ENCODE measurements at places on chromosomes 3 and 15.

GRCh38 chr15:66625974-66626373 is 60.2 kb upstream of the LCTL start:
- DNase-seq = no peak

- no peak for DNase-seq
Observed at GRCh38 chr3:178802259-178802658, 266.0 kb downstream of the KCNMB2 start.

DNA sequence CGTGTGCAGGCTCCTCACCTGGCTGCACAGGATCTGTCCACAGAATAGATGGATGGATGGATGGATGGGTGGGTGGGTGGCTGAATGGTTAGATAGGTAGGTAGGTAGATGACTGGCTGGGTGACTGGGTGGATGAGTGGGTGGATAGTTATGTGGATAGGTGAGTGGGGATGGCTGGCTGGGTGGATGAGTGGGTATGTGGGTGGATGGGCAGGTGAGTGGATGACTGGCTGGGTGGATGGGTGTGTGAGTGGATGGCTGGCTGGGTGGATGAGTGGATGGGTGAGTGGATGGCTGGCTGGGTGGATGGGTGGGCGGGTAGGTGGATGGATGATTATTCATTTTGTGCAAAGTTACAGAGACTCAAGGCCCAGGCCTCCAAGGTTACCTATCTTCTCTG is 172.9 kb upstream of the CTDSPL start:
- no peak for DNase-seq

GRCh38 chr3:133991209-133991608 is 38.5 kb downstream of the SLCO2A1 start:
- no peak for DNase-seq

DNA sequence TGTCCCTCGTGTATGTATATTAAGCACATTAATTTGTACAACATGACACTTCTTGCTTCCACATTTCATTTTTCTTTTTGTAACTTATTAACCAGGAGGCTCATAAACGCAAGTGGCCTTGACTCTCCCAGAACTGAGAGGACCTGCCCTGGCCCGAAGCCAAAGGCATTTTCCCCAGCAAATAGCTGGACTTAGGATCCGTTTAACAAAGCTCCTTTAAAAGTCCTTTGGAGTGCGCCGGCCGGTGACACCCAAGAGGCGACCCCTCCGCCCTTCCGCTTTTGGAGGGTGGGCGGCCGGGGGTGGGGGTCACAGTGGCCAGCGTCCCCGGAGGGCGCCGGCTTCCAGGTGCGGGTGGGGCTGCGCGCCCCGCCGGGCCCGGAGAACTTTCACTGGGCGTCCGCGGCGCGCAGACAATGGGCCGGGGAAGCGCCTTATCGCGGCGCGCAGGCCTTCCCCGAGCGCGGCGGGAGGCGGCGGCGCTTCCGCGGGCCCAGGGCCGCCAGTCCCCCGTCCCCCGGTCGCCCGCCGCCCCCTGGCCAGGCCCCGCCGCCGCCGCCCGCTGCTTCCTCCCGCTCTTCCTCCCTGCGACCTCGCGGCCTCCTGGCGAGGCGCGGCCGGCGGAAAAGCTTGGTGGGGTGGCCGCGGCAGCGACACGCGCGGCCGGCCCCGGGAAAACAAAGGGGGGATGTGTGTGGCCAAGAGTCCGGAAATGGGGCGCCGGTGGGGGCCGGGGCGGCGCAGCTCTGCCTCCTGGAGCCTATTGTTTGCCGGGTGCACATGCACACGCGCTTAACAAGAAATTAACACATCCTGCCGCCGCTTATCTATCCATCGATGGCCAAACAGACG is 613.4 kb downstream of the MCTP2 start:
- DNase-seq = no peak

GRCh38 chr15:101625184-101625583 is 27.0 kb downstream of the TM2D3 start:
- peak; percentile 18 for DNase-seq

DNA sequence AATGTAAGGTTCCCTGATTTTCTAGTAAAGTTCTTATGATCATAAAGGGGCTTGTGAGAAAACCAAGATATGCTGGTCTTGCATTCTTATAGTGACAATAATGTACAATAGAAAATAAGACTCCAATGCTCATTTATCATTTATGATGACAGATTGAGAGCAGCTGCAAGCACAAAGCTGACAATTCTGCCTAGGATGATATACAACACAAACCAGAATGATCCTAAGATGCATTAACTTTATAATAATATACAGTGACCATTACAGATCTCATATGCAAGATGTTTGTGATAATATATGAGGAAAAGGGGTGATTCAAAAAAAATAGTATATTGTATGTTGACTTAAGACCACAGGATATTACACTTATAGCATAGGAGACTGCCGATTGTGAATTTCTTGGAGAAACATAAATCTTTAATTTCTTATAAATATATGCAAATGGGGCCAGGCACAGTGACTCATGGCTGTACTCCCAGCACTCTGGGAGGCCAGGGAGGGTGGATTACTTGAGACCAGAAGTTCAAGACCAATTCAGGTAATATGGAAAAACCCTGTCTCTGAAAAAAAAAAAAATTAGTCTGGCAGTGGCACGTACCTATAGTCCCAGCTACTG is 387.0 kb downstream of the ZBBX start:
- no peak for DNase-seq

DNA sequence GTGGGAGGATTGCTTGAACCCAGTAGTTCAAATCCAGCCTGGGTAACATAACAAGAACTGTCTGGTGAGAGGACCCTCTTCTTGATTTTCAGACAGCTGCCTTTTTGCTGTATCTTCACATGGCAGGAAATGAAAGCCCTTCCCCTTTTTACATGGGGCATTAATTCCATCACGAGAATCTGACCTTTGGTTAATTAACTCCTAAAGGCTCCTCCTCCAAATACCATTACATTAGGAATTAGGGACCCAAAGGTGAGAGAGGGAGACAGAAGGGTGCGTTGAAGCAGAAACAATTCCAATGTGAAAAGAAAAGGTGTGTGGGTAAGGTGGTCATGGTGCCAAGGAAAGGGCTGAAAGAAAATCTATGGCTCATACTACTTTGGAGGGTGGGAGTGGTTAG is 536.2 kb downstream of the MAGI1 start:
- no peak for DNase-seq

DNA sequence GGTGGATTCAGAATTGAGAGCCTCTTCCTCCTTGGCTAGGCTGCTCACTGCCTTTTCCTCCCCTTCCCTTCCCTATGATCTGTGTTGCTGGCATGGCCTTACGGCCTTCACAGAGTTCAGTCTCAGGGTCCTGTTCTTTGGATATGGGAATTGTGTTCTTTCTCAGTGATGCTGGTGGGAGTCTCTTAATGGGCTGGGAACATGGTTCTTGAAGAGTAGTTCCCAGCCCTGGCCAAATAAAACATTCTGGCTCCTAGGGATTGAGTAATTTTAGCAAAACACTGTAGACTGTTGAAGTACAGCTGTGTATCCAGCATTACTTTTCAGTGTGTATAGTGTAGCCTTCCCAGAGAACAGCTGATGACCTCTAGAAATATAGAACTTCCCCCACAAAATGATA is 22.6 kb upstream of the FILIP1L start:
- DNase-seq = no peak

DNA sequence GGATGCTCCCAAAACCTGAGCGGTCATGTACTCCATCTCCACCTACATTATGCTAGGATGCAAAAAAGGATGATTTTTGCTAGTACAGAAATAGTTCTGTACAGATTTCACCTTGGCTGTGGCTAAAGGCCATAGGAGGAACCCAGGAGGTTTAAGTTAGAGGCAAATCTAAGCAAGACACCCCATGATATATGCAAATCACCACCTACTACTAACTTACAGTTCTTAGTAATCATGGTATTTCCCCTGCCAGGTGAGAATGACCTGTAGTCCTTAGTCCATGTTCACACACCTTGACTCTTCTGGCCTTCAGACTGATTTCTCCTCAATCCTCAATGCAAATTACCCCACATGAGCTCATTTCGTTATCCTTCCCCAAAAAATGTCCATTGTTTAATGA is 154.2 kb downstream of the IMPG2 start:
- DNase-seq = no peak

GRCh38 chr3:184567946-184568559 is 6.5 kb downstream of the EPHB3 start:
- DNase-seq = no peak

DNA sequence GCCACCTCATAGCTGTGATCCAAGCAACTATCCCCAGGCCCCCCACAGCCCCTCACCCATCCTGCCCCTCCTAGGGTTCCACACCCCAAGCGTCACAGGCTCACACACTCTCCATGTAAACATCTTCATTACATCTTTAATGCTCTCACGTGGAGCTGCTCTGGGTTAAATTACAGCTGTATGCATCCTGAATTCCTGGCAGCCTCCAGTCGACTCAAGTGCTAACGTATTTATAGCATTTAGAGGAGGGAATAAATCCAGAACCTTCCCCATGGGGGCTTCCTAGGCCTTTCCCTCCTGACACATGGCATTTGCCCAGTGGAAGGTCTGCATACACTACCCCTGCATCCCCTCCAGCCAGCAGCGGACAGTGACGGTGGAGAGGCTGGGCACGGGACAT is 9.6 kb downstream of the C3orf18 start:
- no peak for DNase-seq

DNA sequence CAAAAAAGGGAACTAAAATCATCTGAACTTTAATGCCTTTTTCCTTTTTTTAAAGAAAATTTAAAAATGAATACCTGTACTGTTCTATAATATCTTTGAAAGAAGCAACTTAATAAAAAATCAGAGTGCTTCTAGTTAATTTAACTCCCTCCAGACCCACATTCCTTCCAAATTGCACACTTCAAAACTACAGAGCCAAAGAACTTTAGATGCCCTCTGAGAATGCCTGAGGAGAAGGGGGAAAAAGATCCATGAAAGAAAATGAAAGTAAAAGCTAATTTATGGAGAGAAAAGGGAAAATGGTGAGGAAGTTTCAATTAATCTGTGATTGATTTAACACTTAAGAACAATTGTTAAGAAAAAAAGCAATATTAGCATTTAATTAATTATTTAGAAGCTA is 1141.6 kb downstream of the IGSF11 start:
- DNase-seq = no peak

DNA sequence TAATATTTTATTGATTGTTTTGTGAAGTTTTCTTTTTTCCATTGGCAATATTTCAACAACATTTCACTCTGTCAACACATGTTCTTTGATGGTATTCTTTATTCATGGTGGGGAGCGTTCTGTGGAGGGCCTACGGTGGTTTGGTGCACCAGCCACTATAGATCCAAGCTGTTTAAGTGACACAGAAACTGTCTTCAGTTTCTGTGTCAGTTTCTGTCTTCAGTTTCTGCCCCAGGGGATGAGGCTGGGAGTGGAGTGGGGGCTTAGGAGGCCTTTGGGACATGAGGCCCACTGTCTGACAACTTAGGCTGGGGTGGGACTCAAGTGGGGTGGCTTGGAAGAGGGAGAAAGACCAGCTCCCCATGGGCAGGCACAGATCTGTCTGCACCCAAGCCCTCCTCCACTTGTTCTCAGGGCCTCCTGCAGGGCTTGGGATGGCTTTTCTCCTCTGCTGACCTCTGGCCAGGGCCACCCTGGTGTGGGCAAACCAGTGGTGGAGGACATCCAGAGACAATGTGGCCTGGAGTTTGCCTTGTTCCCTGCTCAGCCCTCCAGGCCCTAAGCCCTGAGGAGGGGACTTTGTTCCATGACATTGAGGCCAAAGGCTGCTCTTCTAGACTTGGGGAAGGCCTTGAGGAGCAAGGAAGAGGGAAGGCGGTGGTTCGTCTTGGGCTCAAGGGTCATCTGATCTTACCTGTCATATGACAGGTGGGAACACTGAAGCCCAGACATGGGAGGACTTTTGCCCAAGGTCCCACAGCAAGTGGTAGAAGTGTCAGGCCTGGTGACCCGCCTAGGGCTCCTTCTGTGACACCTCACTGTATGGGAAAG is 60.3 kb upstream of the SMAD6 start:
- DNase-seq = no peak

GRCh38 chr15:101159096-101159935 is 92.5 kb downstream of the CHSY1 start:
- no peak for DNase-seq

DNA sequence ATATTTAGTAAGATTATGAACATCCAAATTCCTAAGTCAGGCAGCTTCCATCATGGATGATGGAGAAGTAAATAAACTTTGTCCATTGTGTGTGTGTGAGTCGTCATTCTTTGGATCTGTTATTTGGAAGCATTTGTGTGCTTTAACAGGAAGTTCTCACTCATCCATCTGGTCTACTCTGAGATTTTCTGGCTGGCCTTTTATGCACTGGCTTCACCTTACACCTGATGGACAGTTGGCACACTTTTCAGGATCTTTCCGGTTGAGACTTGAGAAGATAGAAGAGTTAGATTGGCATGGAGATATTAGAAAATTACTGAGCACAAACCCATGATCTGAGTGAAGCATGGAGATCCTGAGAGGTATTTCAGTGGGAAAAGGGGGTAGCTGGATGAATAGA is 12.6 kb downstream of the SYNPR start:
- no peak for DNase-seq

DNA sequence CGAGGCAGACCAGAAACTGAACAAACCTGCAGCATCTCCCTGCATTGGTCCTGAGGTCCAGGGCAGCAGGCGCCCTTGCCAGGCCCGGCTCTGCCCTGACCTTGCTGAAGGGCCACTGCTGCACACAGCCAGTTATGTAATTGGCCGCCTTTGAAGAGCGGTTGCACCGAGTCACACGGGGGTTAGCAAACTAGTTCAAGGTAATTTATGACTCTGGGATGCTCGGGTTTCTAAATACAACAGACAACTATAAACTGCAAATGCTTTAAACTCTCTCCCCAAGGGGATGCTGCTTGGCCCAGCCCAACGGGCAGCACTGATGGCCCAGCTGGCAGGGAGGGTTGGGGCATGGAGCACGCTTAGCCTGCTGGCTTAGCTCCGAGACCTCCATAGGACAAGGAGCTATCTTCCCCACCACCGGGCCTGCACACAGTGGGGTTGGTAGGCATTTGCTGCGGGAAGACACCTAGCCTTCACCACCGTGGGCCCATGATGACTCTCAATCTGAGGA is 60.3 kb upstream of the IQSEC1 start:
- DNase-seq = no peak

- DNase-seq = no peak
Observed at GRCh38 chr3:156175570-156175969, 55.2 kb downstream of the KCNAB1 start.

- DNase-seq = no peak
Observed at GRCh38 chr3:9704347-9705322, 1.0 kb downstream of the CPNE9 start.

GRCh38 chr15:41851755-41852370 is 13.2 kb downstream of the PLA2G4B start:
- no peak for DNase-seq
